ENCODE measurements at places on chromosomes 4 and X.
A peak's percentile ranks its signal among the peaks of the same experiment; 100 is the strongest.

DNA sequence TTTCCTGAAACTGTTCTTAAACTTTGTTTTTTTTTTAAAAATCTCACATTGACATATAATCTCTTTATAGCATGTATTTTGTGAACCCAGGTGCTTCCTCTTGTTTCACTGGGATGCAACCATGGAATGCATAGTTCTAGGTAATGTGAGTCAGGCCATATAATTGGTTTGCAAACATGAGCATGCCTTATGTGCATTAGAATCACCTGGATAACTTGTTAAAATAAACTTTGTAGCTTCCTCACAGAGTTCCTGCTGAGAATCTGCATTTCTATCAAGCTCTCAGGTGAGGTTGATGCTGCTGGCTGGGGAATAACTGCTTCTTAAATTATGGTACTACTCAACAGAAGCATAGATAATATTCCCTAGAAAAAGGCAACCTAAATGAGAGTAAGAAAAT lies 940.3 kb upstream of the LCORL start:
- no peak for DNase-seq

- DNase-seq: peak; percentile 25
Observed at GRCh38 chrX:103254171-103254824, 657 bp downstream of the TCEAL8 start.

DNA sequence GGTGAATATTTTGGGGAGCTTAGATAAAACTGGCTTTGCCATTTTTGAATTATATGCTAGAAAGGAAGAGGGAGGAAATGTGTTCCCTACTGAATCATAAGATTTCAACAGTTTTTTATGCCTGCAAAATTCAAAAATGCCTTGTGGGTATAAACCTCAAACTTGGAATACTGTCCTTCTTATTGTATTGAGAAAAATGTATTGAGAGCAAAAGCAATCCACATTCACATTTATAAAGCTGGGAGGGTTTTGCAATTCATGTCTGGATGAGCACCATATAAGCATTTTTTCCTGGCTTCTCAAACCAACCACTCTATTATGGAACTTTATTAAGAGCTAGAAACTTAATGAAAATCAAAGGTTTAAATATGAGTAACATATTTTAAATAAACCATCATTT lies 289.8 kb downstream of the PCDH7 start:
- no peak for DNase-seq

- no peak for DNase-seq
Observed at GRCh38 chr4:108210989-108211835, 42.5 kb upstream of the LEF1 start.

DNA sequence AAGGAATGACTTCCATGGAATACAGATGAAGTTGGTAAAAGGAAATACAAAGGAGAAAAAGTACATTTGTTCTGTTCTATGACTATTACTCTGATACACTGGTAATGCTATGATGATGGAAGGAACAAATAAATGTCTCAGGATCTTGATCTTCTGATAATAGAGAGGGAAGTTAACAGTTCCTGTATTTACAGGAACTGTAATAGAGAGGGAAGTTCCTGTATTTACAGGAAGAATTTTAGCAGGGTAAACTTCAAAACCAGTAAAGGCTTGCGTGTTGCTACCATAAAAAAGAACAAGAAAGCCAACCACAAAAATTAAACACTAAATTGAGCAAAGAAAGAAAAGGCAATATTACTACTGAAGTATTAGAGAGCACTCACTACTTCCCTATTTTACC lies 91.7 kb upstream of the HPGD start:
- DNase-seq: no peak

All from ACHN (cell line).